ENCODE measurements at places on chromosomes 13 and 19.

DNA sequence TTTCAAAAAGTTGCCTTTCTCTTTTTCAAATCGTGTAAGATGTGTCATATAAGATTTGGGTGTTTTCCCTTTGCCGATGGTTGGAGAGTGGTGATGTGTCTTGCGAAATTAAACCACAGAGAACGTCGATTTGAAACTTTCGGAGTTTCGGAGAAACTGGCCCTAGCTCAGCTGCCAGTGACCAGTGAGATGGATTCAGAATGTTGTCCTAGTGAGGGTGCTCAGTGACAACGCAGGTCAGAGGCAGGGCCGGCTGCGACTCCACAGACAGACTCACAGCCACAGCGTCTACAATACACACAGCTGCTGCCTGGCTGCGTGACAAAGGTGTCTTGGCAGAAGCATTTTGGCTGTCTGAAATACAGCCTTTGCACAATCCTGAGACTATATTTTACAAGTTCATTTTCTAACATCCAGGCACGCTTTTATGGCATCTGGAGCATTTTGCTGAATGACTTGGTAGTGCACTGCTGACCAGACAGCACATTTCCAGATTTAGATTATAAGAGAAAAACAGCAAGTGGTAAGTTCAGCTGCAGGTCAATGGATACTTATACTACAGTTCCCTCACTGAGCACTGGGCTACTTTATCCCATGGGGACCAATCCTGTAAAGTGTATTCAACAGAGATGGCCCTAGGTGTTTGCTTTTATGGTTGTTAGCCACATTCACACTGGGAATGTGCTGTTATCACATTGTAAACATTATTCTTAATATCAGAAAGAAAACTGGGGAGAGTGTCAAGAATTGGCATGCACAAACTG, 207.5 kb downstream of the KCNRG start:
- DNase-seq: peak; percentile 67

- no peak for DNase-seq
These were observed 406 bp upstream of the DNMT1 start for GRCh38 chr19:10195199-10195519.

DNA sequence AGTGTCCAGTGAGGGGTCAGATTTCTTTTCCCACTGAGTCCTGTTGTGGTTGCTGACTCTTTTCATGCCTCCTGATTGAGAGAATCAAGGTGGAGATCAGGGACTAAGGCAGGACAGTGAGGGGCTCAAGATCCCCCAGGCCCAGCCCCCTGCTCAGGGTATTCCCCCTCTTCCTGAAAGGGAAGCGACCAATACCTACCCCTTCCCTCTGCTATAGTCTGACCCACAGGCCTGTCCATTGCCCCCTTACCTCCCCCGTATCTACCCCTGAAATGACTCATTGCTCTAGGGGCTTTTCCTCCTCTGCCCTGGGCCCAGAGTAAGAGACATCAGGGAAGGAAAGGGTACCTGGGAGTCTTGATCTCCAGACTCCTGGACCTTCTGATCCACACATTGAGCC, 1320.5 kb downstream of the UQCRFS1 start:
- no peak for DNase-seq

DNA sequence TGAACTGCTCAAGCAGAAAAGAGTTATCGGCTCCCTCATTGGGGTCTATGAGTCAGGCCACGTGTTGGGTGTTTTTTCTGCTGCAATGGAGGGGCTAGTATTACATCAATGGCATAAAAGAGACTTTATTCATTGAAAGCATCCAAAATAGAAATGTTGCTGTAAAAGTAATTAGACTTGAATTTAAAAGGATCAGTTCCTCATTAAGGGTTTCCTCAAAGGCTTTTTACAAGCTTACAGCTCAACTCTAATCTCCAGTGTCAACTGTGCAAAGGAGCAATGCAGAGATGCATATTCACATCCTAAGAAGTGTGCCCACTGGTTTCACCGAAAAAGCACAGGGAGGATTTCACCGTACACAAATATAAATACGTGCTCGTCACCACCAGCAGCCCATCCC, 300.3 kb downstream of the FOXO1 start:
- DNase-seq: no peak

- DNase-seq: no peak
These were observed 3.7 kb upstream of the BAX start for GRCh38 chr19:48950830-48951519.

GRCh38 chr13:102993348-102993747, 72.9 kb downstream of the SLC10A2 start:
- DNase-seq: peak; percentile 28

GRCh38 chr13:110347535-110348308, 40.6 kb downstream of the COL4A2 start:
- DNase-seq: peak; percentile 94

GRCh38 chr13:33236021-33236420, 49.5 kb downstream of the STARD13 start:
- DNase-seq: peak; percentile 91

DNA sequence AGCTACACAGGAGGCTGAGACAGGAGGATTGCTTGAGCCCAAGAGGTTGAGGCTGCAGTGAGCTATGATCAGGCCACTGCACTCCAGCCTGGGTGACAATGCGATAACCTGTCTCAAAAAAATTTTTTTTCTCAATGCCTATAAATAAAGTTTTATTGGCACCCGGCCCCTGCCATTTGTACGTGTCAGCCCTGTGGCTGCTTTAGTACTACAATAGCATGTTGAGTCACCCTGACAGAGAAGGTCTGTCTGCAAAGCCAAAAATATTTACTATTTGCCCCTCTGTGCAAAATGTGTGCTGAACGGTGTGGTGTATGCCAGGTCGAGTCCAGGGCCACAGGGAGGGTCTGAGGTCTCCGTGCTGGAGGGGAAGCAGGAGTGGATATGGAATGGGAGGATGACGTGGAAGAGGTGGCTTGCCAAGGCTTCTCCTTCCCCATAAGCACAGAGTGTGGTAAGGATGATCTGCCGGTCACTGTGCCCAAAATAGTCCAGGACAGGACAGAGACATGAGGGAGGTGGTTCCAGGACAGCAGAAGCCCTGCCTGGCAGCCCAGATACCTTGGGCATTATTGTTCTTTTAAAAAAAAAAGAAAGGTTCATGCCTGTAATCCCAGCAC, 10.0 kb downstream of the NMRK2 start:
- no peak for DNase-seq

- DNase-seq: no peak
These were observed 40.2 kb upstream of the NPAS1 start for GRCh38 chr19:46979126-46980105.

- no peak for DNase-seq
These were observed 25.6 kb downstream of the BRCA2 start for GRCh38 chr13:32340914-32341313.

- DNase-seq: no peak
These were observed 2.1 kb downstream of the HAMP start for GRCh38 chr19:35284153-35285094.

DNA sequence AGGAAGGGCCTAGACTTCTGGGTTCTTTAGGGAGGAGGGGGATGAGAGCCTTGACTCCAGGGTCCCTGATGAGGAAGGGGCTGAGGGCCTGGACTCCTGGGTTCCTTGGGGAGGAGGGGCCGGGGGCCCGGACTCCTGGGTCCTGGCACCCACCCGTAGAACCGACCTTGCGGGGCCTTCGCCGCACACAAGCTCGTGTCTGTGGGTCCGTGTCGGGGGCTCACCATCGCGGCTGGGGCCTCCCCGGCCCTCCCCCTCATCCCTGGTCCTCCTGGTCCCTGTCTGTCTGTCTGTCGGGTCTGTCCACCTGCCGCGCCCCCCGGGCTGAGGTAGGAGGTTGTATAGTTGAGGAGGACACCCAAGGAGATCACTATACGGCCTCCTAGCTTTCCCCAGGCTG, 662 bp upstream of the SPACA6 start:
- DNase-seq: no peak

- DNase-seq: peak; percentile 95
These were observed 55.1 kb downstream of the GPR180 start for GRCh38 chr13:94656766-94657165.

GRCh38 chr13:19927117-19927748, 31.3 kb upstream of the ZMYM2 start:
- peak; percentile 18 for DNase-seq

DNA sequence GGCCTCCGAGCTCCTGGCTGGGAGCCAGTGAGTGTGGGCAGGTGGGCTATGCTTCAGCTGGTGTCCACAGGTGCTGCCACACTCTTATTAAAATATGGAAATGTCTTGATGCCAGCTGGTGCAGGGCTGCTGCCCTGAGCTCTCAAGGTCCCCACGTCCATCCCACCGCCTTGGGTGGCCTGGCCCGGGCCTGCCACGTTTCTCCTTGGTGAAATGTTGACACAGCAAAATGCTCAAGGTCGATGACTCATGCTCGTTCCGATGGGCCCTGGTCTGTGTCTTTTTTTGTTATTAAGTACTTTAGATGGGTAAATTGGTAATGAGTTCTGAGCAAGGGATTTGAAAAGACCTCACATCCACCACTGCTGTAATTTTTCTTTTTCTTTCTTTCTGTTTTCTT, 524.7 kb downstream of the MYO16 start:
- peak; percentile 20 for DNase-seq

DNA sequence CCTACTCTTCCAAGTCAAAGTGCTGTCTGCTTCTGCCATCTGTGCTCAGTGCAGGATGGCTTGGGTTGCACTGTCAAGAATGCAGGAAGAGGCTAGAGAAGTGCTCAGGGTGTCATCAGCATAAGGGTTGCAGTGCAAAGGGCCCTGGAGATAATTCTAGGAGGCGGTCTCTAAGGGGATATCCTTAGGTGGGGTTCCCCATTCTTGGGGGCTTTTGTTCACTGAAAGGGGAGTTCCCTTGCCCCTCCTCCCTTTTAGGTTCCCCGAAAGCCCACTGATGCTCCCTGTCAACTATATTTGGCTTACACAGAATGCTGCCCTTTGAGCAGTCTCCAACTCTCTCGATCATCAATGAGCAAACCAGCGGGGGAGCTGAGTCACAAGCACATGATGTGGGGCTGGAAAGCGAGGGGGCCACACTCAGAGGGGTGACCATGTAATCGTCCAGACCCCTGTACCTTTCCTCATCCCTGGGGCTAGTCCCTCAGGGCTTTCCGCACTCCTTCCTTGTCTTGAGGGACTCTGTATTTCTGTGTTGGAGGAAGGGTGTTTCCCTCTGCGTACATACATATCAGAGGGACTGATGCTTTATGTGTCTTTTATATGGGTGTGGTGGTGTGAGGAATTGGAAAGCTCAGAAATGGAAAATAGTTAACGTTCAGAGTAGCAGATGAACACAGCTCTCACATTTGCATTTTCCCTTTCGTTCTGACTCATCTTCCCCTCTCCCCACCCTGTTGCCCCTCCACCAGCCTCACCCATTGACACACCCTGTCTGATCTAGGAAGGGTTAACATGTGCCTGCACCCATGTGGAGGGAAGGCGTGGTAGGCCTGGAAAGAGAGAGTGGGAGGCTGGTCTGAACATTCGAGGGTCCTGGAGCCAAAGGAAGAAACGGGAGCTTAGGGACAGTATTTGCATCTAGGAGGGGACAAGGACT, 6.7 kb downstream of the ZBTB32 start:
- no peak for DNase-seq

- no peak for DNase-seq
These were observed 4.7 kb upstream of the RSPH6A start for GRCh38 chr19:45819769-45820168.

GRCh38 chr19:58296104-58296503, 9.1 kb upstream of the ERVK3-1 start:
- DNase-seq: no peak

DNA sequence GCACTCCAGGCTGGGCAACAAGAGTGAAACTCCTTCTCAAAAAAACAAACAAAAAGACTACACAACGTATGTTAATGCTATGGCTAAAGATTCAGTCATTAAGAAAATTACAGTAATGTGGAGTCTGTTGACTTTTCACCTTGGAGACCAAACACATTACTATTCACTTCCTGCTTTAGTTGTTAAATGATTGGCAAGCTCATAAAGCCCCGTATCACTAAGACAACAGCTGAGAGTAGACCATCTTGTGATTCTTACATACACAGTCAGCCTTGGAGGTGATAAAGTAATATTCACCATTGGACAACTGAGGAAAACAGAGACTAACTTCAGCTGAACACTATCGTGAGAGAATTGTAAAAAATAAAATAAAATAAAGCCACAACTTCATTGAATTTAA, 86.5 kb downstream of the KCTD12 start:
- peak; percentile 22 for DNase-seq

- no peak for DNase-seq
These were observed 253.7 kb downstream of the KCTD12 start for GRCh38 chr13:76632401-76633044.

GRCh38 chr13:72808917-72809500, 27.1 kb downstream of the PIBF1 start:
- DNase-seq: peak; percentile 20

- no peak for DNase-seq
These were observed 27.1 kb downstream of the POU4F1 start for GRCh38 chr13:78576261-78576660.

DNA sequence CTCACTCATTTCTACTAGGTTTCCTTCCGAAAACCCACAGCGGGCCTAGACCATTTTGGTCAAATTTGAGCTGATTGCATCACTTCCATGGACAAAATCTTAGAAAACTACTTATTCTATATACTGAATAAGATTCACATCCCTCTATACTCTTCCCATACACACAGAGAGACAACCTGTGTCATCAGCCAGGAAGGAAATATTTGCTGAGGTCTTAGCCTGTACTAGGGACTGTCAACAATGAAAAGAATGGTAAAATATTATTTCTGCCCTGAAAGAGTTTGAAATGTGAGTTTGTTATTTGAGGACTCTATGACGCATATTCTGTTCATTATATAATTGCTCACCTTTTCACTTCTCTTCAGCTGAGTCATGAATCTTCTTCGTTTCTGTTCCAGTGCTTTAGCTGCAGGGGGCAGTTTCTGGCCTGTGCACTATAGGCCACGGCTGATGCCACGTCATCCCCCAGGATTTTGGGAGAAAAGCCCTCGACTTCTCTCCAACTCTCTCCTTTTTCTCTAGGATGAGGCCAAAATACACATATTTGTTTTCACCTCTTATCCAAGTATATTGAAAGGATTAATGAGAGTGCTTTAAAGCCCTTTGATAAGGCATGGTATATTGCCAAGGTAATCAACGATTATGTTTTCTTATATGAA, 47.7 kb downstream of the GSX1 start:
- DNase-seq: no peak

- no peak for DNase-seq
These were observed 62.9 kb upstream of the PCDH8 start for GRCh38 chr13:52911340-52911739.

DNA sequence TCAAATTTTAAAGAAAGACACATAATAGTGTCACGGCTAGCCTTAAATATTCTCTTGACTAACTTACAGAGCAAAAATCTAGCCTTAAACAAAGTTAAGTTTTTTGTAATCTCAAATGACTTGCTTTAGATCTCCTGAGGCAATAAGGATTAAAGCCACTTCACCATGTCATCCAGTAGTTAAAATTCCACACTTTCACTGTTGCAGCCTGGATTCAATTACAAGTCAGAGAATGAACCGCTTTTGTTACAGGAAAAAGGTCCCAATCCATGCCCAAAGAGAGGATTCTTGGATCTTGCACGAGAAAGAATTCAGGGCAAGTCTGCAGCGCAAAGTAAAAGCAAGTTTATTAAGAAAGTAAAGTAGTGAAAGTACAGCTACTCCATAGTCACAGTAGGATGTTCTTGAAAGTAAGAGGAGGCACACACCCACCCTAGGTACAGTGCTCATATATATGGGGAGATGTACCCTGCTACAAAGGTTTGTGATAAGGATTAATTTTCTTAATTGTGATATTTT, 34.6 kb upstream of the CD177 start:
- no peak for DNase-seq
